ENCODE measurements at places on chromosomes 1 and 21. TPM values are rescaled to one million over a fixed set of nuclear protein-coding genes. Genes with fewer than 3 reads are reported as not detected.

Gene NPPB
- not detected for total RNA-seq

Gene GPR37L1
- 0.11 TPM for total RNA-seq

DNA sequence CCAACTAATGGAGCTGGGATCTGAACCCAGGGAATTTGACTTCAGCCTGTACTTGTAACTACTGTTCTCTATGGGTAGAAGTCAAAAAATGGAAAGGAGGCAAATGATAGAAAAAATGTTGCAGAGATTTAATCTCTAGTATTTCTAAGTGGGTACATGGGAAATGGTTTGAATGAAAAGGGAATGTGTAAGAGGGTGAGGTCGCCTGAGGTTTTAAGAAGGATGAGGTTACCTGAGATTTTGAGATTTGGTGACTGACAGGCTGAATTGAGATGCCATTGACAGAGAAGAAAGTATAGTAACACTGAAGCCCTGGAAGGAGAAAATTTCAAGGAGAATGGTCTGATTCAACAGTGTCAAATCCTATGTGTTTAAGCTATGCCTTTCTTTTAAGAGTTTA is 5.5 kb downstream of the CAMSAP2 start:
- H3K36me3 ChIP-seq: peaks cover 6% of the 10 kb centered on the region
- H3K4me1 ChIP-seq: no peaks in the 10 kb centered on the region

- H3K4me1 ChIP-seq: peaks cover 11% of the 10 kb centered on the region
- no peak overlapping the region for H3K27ac ChIP-seq
- peak; percentile 77 for DNase-seq
- no peaks in the 10 kb centered on the region for H3K36me3 ChIP-seq
These were observed 88.0 kb downstream of the CD247 start for GRCh38 chr1:167430134-167430848.

GRCh38 chr1:164637461-164638375 is 78.7 kb downstream of the PBX1 start:
- no peak for DNase-seq
- H3K4me3 ChIP-seq: no peak overlapping the region
- peaks cover 13% of the 10 kb centered on the region for H3K36me3 ChIP-seq
- H3K27ac ChIP-seq: no peak overlapping the region

- no peak overlapping the region for H3K4me3 ChIP-seq
- peaks cover 16% of the 10 kb centered on the region for H3K36me3 ChIP-seq
- H3K27ac ChIP-seq: no peak overlapping the region
These were observed 39.3 kb downstream of the CRP start for GRCh38 chr1:159675046-159675445.
